ENCODE measurements at places on chromosomes 7 and 10. TPM values are rescaled to one million over a fixed set of nuclear protein-coding genes. Genes with fewer than 3 reads are reported as not detected.

The CDNF gene
- polyA plus RNA-seq, result 0.64 TPM

The PRKG1 gene
- polyA plus RNA-seq, result 0.87 TPM

The FAM24B gene
- 1.9 TPM for polyA plus RNA-seq

The PSD gene
- polyA plus RNA-seq, result 2.1 TPM

The PARG gene
- polyA plus RNA-seq, result 7.6 TPM

The KLHDC10 gene
- polyA plus RNA-seq, result 6.6 TPM

The PNLIPRP3 gene
- polyA plus RNA-seq, result 7.9 TPM

The PPP1R9A gene
- polyA plus RNA-seq, result 0.51 TPM

The FAM221A gene
- polyA plus RNA-seq, result 11.3 TPM

The AP4M1 gene
- 17.3 TPM for polyA plus RNA-seq

The HOXA5 gene
- polyA plus RNA-seq, result 1.7 TPM

The GPR26 gene
- not detected for polyA plus RNA-seq

The CYP2C19 gene
- polyA plus RNA-seq, result 0.35 TPM

The ACTR3C gene
- 8.0 TPM for polyA plus RNA-seq

The TMEM270 gene
- polyA plus RNA-seq, result not detected

The NACAD gene
- polyA plus RNA-seq, result 0.65 TPM

The FBXO24 gene
- polyA plus RNA-seq, result 0.81 TPM

The SGPL1 gene
- 16.7 TPM for polyA plus RNA-seq

The STEAP1 gene
- polyA plus RNA-seq, result 6.0 TPM

The RASA4B gene
- 4.9 TPM for polyA plus RNA-seq

The DKK1 gene
- 0.41 TPM for polyA plus RNA-seq

The UTF1 gene
- not detected for polyA plus RNA-seq

The LIPN gene
- polyA plus RNA-seq, result not detected

The CALHM1 gene
- not detected for polyA plus RNA-seq

The SERPINE1 gene
- 0.88 TPM for polyA plus RNA-seq

The ERVW-1 gene
- not detected for polyA plus RNA-seq

The NPC1L1 gene
- polyA plus RNA-seq, result 0.65 TPM

The FEZF1 gene
- polyA plus RNA-seq, result not detected

The ELMO1 gene
- 2.9 TPM for polyA plus RNA-seq

The TDRD1 gene
- 0.08 TPM for polyA plus RNA-seq

The DIP2C gene
- polyA plus RNA-seq, result 2.2 TPM

The TNRC18 gene
- 18.0 TPM for polyA plus RNA-seq

The TFEC gene
- polyA plus RNA-seq, result 0.16 TPM

The GET4 gene
- 43.2 TPM for polyA plus RNA-seq

The CYP2C9 gene
- polyA plus RNA-seq, result 8.7 TPM

The GRID2IP gene
- 0.39 TPM for polyA plus RNA-seq

The RALA gene
- polyA plus RNA-seq, result 71.2 TPM

The OIT3 gene
- not detected for polyA plus RNA-seq

The SORCS1 gene
- polyA plus RNA-seq, result 0.10 TPM

The C10orf53 gene
- not detected for polyA plus RNA-seq
